GM23338 (cell line): ENCODE measurements at places on chromosomes 4 and X. TPM values are rescaled to one million over a fixed set of nuclear protein-coding genes. Genes with fewer than 3 reads are reported as not detected.

- H3K27ac ChIP-seq: peak overlapping the region; percentile 41; the same call in 1 of the 2 replicates
- H3K27me3 ChIP-seq: no peaks in the 10 kb centered on the region
- no peak for DNase-seq
- H3K4me3 ChIP-seq: no peak overlapping the region
- no peaks in the 10 kb centered on the region for H3K36me3 ChIP-seq
Measured at GRCh38 chr4:85953651-85954018, 406.2 kb downstream of the MAPK10 start.

DNA sequence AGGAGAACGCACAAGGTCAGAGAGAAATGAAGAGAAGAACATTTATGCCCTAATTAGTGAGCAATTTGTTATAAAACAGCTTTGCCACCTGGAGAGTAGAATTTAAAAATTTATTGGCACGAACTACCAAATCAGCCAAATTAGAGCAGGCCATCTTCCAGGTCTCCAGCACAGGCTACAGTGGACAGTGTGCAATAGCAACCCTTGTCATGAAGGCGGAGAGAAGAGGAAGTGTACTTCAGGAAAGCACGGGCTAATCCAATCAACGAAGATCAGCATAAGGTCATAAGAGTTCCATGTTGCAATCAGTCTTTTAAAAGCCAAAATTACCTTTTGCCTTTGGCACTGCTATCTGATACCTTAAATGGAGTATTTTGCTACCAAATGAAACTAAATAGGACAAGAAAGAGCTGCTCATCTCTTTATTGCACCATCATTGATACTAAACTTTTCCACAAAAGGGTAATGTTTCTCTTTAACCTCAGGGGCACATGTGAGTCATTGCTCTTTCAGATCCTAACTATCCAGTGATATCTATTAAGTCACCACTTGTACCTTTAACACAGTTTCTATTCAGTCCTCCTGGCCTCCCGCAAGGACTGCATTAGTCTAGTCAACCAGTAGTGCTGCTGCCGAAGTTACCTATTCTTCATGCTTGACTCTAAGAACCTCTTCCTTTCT is 19.9 kb downstream of the ANK2 start:
- no peaks in the 10 kb centered on the region for H3K36me3 ChIP-seq
- no peak for DNase-seq
- no peaks in the 10 kb centered on the region for H3K27me3 ChIP-seq
- H3K27ac ChIP-seq: no peak overlapping the region

DNA sequence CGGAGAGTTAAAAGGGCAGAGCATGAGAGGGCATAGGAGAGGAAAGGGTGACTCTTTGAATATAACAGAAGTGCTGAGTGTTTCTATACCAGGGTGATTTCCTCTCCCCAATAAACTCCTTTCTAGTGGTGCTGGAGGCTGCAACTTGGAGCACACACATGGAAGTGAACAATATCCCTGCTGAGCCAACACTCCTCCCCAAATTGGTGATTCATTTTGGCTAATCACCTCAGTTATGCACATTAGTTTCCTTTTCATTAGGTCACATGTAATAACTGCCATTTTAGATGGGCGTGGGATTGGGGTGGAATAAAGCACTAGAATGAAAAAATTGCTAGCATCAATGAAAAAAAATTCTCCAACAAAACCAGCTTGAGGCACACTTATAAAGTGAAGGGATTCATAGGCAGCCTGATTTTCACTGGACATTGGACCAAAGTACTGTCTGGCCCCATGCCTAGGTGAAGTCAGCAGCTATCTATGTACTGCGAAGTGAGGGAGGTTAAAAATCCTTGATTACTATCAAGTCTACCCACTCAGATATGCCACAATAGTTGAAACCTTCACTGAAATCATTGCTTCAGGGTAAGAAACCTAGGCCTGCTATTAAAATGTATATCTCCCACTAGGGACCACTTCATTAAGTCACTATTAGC is 174.0 kb downstream of the GLUD2 start:
- H3K4me1 ChIP-seq: no peaks in the 10 kb centered on the region
- H3K27me3 ChIP-seq: no peaks in the 10 kb centered on the region
- no peak overlapping the region for H3K27ac ChIP-seq
- no peaks in the 10 kb centered on the region for H3K36me3 ChIP-seq

DNA sequence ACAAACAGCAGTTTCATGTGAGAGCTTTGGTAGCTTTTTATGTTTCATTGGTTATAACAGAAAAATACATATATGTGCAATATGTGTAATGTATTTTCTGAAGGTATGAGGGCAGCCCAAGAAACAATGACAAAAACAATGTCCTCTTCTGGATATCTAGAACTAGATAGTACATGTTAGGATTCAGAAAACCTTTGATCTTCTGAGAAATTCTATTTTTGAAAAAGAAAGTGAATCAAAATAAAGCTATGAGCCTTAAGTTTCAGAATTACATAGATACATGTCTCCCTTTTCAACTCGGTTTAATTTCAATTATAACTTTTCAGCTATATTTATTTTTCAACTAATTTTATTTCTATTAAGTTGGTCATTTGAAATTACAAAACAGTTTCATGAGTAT is 131.9 kb downstream of the REELD1 start:
- no peaks in the 10 kb centered on the region for H3K36me3 ChIP-seq
- no peak overlapping the region for H3K4me3 ChIP-seq
- H3K27me3 ChIP-seq: no peaks in the 10 kb centered on the region
- H3K27ac ChIP-seq: no peak overlapping the region
- DNase-seq: no peak
- no peaks in the 10 kb centered on the region for H3K4me1 ChIP-seq

DNA sequence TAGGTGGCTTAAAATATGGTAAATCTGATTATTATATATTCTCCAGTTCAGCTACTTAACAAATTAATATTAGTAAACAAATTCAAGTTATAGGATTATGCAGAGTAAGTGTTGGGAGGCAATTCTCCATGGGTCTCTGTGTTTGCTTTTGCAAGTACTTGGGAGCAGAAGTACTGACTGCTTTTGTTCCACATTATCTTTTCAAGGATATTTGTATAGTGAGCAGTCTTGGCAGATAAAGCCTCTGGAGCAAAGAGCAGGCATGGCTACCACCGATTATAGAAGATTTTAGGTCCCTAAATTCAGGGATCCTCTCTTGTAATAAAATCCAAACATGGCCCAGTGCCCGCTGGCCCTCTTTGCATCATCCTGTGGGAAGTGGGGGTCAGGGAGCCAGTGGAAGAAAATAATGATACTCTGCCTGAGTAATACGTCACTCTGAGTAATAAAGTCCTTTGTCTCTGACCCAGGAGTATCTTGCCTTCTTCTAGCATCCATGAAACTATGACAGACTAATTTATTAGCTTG is 23.2 kb downstream of the NDNF start:
- H3K27ac ChIP-seq: no peak overlapping the region
- no peaks in the 10 kb centered on the region for H3K36me3 ChIP-seq
- H3K27me3 ChIP-seq: no peaks in the 10 kb centered on the region

GRCh38 chrX:11462648-11463047 is 169.4 kb downstream of the AMELX start:
- H3K4me1 ChIP-seq: no peaks in the 10 kb centered on the region
- no peak for DNase-seq
- H3K27ac ChIP-seq: no peak overlapping the region
- H3K27me3 ChIP-seq: no peaks in the 10 kb centered on the region
- H3K4me3 ChIP-seq: no peak overlapping the region
- no peaks in the 10 kb centered on the region for H3K36me3 ChIP-seq

The MAGEB10 gene
- total RNA-seq: not detected in 2 replicates

The G3BP2 gene
- 411 and 435 TPM in 2 replicates for total RNA-seq
